ENCODE measurements at places on chromosomes 13 and 19.

GRCh38 chr19:457636-458035 lies 3.2 kb downstream of the SHC2 start:
- no peak for DNase-seq

GRCh38 chr19:46481223-46481848 lies 10.0 kb upstream of the PNMA8A start:
- DNase-seq: no peak

DNA sequence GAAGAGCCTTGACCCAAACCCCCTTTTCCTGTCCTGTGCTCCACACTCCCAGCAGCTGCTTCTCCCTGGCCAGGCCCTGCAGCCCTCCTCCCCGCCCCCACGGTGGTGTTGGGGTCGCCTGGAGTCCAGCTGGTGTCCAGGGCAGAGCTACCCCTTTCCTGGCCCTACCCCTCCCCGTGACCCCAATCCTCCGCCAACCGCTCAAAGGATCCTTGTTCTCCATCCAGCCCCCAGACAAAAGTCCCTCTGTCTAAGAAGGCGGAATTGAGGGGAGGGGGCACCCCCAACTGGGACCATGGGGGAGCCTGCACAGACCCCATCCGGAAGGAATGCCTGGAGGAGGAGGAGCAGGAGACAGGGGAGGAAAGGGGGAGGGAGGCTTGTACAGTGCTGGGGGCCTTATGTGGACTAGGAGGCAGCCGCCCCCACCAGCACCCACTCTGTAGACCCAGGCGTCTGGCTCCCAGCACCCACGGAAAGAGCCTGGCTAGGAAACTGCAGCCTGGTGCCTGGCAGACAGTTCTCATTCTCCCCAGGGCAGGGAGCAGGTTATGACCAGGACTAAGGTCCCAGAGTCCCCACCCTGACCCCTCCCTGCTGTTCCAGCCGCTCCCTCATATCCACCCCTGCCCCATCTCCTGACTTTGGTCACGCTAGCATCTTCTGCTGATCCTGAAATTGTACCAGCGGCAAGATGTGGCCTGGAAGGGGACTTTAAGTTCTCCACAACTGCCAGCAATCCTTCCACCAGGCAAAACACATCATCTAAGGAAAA lies at the start of gene FXYD3:
FXYD3 (plus strand) TSS at position 647 of the 775 bp plus-strand sequence. CDS start 3,554 bp downstream, outside the sequence.
- peak; percentile 90 for DNase-seq

GRCh38 chr19:38634757-38635482 lies 12.5 kb upstream of the ACTN4 start:
- DNase-seq: peak; percentile 3

DNA sequence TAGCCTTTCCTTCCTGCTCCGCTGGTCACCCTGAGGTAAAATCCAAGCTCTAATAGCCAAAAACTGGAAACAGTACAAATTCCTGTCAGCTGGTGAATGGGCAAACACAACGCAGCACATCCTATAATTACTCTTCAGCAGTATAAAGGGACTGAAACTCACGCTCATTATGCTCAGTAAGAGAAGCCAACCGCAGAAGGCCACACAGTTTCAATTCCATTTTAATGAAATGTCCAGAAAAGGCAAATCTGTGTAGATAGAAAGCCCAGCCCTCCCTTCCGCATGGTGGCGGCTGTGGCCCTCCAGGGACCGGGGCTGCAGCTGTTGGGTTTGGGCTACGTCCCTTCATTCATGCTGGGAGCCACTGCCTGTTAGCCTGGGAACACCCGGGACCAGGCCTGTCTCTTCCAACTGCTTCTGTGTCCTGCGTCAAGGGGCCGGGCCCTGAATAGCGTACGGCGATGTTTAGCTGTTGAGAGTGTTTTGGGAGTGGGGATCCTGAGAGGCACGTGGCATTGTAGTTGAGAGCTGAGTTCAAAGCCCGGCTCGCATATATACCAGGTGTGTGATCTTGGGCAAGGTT lies 23.5 kb downstream of the NKPD1 start:
- DNase-seq: no peak

Measured in caudate nucleus (tissue), 63 donors.